PC-9 (cell line): ENCODE measurements at places on chromosomes 7 and 10. TPM values are rescaled to one million over a fixed set of nuclear protein-coding genes. Genes with fewer than 3 reads are reported as not detected.
A peak's percentile ranks its signal among the peaks of the same experiment; 100 is the strongest.

DNA sequence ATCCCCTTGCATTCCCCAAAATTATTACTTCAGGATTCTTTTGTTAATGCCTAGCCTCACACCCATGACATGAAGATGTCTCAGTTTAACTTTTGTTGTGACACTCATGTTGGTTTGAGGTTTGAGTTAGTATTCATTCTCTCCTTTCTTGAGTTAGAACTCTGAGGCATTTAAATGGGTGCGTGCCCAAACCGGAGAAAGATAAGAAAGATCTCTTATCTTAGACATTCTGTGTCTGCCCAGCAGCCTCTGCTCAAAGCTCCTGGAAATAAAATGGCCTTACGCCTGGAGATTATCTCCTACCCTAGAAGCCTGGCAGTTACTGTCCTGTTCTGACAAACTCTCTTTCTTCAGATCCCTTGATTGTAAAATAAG lies 26.3 kb downstream of the WBP1L start:
- DNase-seq, result no peak

GRCh38 chr7:74467876-74468275 lies 14.2 kb downstream of the GTF2IRD1 start:
- no peak for DNase-seq

DNA sequence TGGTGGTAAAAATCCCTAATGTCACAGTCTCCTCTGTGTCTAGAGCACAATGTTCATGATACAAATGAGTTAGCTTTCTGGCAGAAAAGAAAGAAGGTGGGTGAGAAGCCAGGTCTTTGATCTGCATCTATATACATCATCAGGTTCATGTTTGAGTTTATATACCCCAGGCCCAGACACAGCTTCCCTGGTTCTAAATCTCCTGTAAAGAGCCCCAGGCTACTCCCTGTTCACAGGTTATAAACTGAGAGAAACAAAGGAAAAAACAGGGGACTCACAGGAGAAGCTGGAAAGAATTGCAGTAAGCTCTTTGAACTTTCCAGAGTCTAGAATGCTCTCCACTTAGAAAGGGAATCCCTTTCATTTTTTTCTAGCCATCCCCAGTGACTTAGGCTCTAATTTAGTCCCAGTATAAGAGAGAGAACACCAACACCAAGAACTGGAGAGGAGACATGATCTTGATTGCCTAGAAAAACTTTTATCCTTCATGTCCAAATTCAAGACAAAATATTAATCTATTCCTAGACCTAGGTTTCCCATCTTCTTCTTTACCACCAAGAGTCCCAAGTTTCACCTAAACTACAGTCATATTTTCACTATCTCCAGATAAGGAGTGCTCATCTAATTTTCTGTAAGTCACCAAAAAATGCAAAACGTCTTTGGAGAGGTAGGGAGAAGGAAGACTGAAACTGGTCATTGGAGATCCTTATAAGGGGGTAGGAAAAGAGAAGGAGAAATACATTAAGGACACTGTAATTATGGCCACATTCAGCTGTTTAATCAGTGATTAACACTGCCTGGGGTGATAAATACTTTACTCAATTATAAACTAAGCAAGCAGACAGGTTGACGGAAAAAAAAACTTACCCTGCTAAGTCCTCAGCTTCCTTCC lies 469 bp downstream of the MSS51 start:
- no peak for DNase-seq

DNA sequence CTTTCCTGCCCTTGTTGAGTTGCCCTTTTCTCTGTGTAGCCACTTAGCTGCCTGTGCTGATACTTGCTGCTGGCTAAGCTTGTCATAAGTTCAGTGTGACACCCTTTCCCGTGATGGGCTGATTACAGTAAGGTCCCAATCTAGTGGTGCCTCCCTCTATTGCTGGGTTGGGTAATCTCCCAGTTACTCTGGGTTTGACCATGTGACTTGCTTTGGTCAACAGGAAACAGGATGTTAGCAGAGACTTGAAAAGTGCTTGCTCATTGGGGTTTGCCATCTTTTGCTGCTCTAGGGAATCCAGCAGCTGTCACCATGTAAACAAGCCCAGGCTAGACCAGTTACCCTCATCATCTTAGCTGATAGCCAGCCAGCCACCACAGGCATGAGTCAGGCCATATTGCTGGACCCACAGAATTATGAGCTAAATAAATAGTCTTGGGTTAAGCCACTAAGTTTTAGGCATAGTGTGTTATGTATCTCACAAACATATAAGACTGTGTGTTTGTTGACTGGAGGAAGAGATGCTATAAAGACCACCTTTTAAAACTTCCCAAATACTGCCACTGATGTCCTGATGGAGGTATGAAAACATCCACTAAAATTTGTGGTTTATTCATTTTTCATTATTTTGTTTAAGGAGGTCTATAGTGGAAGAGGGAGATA lies 4.0 kb upstream of the LEP start:
- DNase-seq, result peak; percentile 90

- DNase-seq, result no peak
Observed at GRCh38 chr10:126889421-126889820, 15.8 kb upstream of the DOCK1 start.

Gene NOD1
- 16.5 and 20.5 TPM in 2 replicates for total RNA-seq

Gene CYP3A7
- total RNA-seq, result not detected in 2 replicates

Gene TMEM229A
- total RNA-seq, result not detected in 2 replicates
